ENCODE measurements at places on chromosomes 12 and 14.

DNA sequence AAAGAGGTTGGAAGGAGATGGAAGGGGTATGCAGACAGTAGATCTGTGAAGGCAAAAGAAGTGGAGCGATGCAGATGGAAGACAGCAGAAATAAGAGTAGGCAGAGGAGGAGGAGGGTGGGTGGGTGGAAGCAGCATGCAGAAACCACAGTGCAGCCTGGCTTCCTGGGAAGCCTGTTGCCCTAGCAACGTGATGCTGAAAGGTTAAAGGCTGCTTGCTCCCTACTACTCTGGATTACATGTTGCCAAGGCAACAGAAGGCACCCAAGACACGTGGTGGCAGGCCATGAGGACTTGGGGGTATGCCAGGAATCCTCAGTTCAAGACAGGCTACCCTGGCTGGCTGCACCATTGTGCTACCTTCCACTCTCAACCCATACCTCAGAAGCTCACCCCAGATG lies 129.6 kb downstream of the GRIN2B start:
- no peak for DNase-seq
- H3K27me3 ChIP-seq: peaks cover 2% of the 10 kb centered on the region
- H3K4me1 ChIP-seq: peaks cover 22% of the 10 kb centered on the region
- H3K27ac ChIP-seq: no peak overlapping the region
- H3K4me3 ChIP-seq: no peak overlapping the region
- no peaks in the 10 kb centered on the region for H3K36me3 ChIP-seq

DNA sequence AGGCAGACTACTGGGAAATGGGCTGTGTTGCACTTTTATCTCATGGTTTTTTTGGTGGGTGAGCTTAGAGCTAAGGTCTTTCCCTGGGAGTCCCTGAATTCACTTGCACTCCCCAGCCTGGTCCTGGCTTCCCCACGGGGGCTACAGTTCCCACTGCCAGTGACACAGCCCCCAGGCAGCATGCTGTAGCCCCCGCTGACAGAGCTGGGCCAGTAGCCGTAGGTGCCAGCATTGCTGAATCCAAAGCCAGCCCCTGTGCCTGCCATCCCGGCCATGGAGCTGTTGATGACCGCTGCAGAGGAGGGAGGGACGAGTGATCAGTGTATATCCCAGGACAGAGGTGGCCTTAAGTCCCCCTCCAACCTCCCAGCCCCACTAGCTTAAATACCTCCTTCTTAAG lies 6.9 kb upstream of the KRT72 start:
- no peaks in the 10 kb centered on the region for H3K4me1 ChIP-seq
- no peak overlapping the region for H3K4me3 ChIP-seq
- H3K27ac ChIP-seq: no peak overlapping the region

DNA sequence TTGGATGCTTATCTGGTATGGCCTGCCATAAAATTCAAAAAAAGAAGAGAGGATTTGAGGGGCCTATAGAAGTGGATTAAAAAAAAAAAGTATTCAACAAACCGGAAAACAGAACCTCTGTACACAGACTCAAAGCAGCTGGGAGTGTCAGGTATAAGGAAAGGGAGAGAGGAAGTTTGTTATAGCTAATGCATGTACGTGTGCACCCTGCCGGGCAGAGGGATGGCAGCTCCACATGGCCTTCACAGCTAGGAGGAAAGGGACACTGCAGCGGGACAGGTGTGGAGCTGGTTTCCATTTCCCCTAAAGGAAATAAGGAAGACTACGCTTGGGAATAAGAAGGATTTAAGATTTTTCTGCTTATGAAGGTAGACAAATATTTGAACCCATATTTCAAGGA lies 21.5 kb downstream of the SLC7A8 start:
- H3K36me3 ChIP-seq: peaks cover 14% of the 10 kb centered on the region
- H3K4me3 ChIP-seq: no peak overlapping the region
- peak overlapping the region; percentile 58 for H3K27ac ChIP-seq
- H3K27me3 ChIP-seq: peaks cover 5% of the 10 kb centered on the region

DNA sequence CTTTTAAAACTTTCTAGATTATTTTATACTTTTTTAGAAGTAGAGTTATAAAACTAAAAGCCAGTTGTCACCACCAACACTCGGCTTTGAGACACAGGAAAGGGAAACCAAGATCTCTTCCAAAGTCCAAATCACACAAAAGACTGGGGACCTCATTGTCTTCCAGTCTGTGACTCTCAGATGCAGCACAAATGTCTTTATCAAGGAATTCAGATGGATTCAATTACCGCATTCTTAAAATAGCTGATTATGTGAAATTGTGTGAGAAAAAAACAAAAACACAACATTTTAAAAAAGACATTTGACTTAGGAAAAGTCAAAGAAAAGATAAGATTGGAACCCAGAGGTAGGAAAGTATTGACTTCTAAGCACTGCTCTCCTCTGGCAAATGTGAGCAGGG lies 3.5 kb upstream of the SIX6 start:
- H3K27me3 ChIP-seq: peaks cover 16% of the 10 kb centered on the region
- H3K4me3 ChIP-seq: no peak overlapping the region
- peaks cover 31% of the 10 kb centered on the region for H3K4me1 ChIP-seq

DNA sequence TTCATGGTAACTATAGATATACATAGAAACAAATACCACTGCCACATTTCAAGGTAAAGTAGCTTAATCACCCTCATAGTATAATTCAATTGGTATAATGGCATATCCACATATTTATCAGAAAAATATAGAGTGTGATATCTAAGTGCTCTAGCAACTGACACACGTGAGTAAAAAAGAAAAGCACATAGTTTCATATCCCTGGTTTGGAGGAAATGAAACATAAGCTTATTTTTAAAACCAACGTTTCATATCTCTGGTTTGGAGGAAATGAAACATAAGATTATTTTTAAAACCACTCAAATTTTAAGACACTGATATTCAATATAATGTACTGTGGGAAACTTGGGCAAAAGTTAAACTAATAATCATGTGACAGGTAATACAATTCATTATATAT lies 2.1 kb downstream of the OR6C70 start:
- no peak for DNase-seq
- no peaks in the 10 kb centered on the region for H3K36me3 ChIP-seq
- no peaks in the 10 kb centered on the region for H3K27me3 ChIP-seq
- H3K4me3 ChIP-seq: no peak overlapping the region
- H3K27ac ChIP-seq: no peak overlapping the region

GRCh38 chr14:68113343-68113930 lies 293.9 kb downstream of the RAD51B start:
- DNase-seq: no peak
- peaks cover 16% of the 10 kb centered on the region for H3K4me1 ChIP-seq
- no peak overlapping the region for H3K4me3 ChIP-seq
- no peaks in the 10 kb centered on the region for H3K27me3 ChIP-seq
- no peaks in the 10 kb centered on the region for H3K36me3 ChIP-seq
- no peak overlapping the region for H3K27ac ChIP-seq
